Stimulated activated CD4-positive, alpha-beta T cell treated with anti-CD3 and anti-CD28 coated beads, TNF-alpha, amount 100 ng/mL, for 4 hours (primary cell): ENCODE measurements at places on chromosomes 16 and 17.

DNA sequence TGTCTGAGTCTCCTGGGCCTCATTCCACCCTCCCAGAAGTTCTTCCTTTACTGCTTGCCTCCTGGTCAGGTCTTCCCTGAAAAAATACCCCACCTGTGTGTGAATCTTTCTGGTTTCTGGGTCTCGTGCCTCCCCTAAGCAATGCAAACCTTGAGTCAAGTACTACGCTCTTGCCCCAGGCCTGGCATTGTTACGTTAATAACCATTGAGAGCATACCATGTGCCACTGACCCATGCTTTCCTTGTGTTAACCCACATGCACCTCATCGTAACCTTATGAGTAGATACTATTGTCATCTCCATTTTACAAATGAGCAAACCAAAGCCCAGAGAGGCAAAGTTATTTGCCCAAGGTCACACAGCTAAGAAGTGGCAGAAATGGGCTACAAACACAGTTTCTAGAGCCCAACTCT lies 25.4 kb upstream of the TOB1 start:
- no peak for DNase-seq

- no peak for DNase-seq
Observed at GRCh38 chr16:17205279-17206211, 265.2 kb downstream of the XYLT1 start.

DNA sequence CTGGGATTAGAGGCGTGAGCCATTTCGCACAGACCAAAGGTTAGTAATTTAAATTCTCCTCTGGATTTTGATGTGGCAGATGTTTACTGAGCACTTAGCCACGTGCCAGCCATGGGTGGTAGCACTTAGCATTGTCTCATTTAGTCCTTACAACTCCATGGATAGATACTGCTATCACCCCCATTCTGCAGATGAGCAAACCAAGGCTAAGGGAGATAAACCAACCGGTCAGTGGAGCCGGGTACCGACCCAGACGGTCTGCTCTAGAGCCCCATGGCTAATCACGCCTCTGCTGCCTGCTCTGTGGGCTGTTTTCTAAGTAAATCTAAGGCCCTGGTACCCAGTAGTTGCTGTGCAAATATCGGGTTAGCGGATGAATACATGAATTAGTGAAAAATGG lies 12.6 kb upstream of the ADGRG1 start:
- DNase-seq, result no peak

DNA sequence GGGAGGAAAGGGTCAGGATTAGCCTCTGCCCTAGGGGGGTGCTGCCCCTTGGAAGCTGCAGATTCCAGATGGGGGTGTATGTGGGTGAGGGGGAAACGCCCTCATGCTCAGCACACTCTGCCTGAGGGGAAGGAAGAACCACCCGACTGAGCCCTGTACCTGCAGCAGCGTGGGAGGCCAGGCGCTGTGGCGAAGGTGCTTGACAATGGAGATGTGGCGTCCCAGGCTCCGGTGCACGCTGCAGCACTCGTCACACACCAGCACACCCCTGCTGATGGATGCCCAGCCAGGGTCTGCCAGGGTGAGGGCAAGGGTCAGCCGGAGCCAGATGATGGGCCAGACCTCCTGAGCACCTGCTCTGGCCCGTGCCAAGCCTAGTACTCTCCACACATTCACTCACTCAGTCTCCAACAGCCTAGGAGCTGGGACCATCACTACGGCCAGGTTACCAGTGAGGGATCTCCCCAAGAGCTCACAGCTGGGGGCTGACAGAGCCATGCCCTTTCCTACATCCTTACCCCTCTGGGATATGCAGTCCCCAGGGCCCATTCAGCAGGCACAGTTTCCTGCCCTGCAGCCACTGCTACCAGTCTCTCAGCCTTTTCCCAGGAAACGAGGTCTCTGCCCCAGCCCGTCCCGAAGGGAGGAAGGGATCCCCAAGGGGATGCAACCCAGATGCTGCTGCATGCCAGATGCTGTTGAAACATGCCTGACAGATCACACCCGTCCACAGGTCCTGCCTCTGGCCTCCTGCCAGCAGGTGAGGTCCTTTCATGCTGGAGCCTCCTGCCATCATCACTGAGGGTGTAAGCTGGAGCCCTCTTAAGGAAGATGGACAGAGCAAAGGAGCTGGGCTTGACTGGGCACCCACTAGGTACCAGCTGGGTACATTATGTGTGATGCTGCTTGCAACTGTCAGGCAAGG lies 5.9 kb downstream of the GIT1 start:
- DNase-seq, result no peak

DNA sequence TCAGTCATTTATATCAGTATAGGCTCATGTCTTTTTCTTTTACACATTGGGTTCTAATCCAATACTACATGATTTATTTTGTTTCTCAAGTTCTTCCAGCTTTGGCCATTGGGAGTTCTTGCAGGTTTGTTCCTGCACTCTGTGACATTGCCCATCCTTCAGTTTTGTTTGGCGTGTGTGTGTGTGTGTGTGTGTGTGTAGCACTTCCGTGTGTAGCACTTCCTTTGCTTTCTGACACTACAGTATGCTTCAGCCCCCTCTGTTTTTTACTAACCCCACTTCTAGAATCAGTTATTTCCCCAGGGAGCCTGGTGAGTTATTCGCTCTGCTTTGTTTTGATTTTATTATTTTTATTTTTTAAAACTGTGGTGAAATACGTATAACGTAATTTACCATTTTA lies 75.6 kb upstream of the LGALS9 start:
- no peak for DNase-seq

GRCh38 chr17:17566896-17567513 lies 24.5 kb downstream of the PEMT start:
- DNase-seq, result no peak

GRCh38 chr17:17252149-17252661 lies 15.2 kb upstream of the FLCN start:
- DNase-seq, result no peak

DNA sequence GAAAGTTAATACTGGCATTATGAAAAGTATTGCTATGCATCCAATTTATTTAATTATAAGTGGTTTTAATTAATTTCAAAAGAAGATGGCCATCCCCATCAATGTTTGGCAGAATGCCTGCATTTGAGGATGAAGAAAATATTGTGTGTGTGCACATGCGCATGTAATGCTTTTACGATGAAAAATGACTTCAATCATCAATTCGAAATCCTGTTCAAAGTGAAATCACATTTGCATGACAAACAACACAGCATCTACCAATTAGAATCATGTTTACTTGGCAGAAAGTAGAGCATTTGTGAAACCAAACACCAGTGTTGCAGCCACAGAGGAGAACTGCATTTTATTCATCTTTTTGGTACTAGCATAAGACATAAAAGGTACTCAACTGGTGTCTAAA lies 191.9 kb upstream of the PIRT start:
- no peak for DNase-seq

DNA sequence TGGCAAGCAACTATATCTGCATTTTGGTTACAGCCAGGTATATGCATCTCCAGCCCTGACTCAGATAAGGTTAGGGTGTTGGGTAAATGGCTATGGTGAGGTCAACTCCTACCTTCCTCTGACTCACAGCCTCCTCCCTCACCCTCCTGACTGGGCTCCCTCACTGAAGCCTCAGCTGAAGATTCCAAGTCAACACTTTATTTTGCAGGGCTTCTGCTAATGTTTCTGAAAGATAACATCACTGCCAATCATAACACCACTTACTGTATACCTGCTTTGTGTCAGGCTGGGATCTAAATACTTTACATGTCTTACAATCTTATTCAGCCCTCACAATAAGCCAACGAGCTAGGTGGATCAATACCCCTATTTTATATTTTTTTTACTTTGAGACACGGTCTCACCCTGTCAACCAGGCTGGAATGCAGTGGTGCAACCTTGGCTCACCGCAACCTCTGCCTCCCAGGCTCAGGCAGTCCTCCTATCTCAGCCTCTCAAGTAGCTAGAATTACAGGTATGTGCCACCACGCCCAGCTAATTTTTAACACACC lies 47.8 kb upstream of the GCSH start:
- no peak for DNase-seq

DNA sequence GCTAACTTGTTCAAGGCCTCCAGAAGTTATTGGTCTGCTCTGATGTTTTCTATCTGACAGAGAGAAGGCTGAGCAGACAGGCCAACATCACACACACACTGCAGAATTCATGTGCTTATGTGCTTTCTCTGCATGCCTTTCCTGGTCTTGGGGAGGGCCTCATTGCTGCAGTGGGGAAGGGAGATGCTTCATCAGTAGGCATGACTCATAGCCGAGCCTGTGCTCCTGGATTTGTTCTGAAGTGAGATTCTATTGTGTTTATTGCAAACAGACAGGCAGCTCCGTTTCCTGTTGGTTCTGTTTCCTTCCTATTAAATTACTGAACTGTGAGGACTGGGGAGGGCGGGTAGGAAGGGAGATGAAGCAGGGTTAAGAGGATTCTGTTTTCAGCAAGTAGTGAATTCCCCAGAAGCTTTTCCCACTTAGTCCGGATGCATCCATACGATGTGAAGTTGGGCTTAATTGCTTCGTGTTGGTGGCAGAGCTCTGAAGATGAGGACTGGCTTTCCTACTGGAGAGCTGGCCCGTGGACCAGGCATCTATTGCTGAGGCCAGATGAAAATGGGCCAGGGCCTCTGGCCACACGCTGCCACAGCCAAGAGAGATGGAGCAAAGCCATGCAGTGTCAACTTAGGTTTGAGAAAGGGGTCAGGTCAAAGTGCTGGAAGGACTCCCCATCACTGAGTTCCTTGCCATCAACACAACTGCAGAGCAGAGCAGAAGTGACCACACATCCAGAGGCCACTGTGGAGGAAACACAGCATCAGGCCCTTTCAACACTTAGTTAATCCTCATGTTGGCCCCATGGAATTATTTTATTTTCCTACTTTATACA lies 179.3 kb downstream of the UTP18 start:
- DNase-seq, result no peak

DNA sequence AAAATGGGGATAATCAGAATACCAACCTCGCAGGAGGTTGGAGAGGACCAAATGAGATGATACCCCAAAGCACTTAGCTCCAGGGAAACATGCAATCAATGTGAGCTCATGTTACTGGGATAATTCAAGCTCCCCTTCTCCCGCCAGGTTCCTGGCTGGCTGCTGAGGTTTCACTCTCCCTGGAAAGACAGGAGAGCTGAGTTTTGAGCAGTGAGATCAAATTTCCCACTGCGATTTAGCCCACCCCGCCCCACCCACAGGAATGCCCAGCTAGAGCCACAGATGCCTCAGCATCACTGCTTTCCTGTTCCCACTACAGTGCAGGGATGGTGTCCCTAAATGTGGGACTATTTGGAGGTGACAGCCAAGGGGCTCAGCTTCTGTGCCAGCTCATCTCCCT lies 56.7 kb downstream of the ZNF423 start:
- DNase-seq, result no peak

DNA sequence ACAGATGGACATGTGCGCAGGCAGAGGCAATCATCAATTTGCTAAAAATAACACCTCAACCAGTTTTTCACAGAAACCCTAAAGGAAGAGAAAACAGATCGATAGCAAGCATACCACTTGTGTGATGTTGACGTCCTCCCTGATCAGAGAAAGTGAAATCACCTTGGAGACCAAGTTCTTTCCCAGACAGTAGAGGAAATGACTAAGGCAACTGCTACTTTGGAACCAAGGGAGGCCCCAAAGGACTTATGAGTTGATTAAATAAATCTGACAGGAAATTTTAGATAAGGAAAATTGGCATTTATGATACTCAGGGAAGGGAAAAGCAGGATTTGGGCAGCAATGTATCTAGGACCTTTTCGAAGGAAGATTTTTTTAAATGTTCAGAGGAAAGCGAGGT lies 267.1 kb upstream of the ASIC2 start:
- DNase-seq, result no peak

- no peak for DNase-seq
Observed at GRCh38 chr16:4110680-4111079, 5.6 kb downstream of the ADCY9 start.

DNA sequence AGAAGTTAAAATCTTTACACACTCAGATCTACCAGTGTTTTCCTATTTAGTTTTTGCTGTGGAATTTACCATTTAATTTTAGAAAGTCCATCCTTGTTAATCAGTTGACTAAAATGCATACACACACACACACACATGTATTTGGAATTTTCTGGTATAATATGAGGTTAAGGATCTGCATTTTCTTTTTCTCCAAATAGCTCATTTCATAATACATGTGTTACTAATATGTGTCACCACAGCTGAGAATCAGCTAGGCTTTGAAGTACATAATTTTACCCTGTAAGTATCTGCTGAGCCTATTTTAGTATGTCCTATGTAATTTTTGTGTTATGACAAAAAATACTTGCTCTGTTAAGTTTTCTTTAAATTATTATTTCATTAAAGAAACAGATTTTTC lies 143.2 kb downstream of the PHKB start:
- DNase-seq, result no peak

DNA sequence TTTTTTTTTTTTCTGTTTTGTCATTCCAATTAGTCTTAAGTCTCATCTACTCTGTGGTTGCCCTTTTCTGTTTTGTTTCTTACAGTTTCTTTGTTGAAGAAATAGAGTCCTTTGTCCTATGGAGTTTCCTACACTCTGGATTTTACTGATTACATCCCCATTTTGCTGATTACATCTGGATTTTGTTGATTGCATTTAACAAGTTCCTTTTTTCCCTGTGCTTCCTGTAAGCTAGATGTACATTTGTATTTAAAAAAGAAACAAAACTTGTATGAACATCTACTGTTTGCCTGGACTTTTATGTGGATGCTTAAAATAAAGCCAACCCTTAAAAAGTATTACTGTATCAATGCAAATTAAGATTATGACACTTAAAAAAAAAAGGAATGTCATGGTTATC lies 147.6 kb downstream of the CHD9 start:
- no peak for DNase-seq

GRCh38 chr17:28244446-28244845 lies 74.6 kb upstream of the TMEM97 start:
- no peak for DNase-seq

- DNase-seq, result no peak
Observed at GRCh38 chr17:4472286-4472685, 26.4 kb upstream of the SPNS2 start.

DNA sequence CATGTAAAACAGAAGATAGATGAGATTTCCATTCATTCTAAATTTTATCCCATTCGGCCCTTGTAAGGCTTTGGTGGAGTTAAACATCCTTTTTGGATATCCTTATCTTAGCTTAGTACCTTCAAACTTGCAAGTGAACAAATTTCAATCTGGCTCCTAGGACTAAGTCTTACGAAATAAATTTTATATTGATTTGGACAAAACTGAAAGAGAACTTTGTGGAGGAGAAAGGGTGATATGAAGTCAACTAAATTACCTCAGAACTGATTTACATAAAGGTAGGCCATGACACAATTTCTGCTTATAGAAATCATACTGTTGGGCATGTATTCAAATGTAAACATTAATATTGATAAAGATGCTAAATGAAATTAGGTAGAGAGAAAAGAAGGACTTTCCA lies 175.3 kb upstream of the C17orf78 start:
- DNase-seq, result no peak

GRCh38 chr17:64399071-64399766 lies 8.6 kb upstream of the PECAM1 start:
- no peak for DNase-seq
